Chondrocyte (in vitro differentiated cells): ENCODE measurements at places on chromosomes 7 and 10. TPM values are rescaled to one million over a fixed set of nuclear protein-coding genes. Genes with fewer than 3 reads are reported as not detected.
A peak's percentile ranks its signal among the peaks of the same experiment; 100 is the strongest.

Gene PDAP1
- 91.2 to 101 TPM (median 92.2 TPM) in 3 replicates for total RNA-seq

Gene CPN1
- not detected in 3 replicates for total RNA-seq

Gene AKR1C3
- total RNA-seq = 0.46 to 0.54 TPM (median 0.50 TPM) in 3 replicates

Gene NKX6-2
- not detected in 3 replicates for total RNA-seq

Gene CRYGN
- not detected in 3 replicates for total RNA-seq

Gene NKX1-2
- not detected in 3 replicates for total RNA-seq

Gene TMEM26
- 0.92 to 1.9 TPM (median 1.0 TPM) in 3 replicates for total RNA-seq

Gene UNCX
- not detected in 3 replicates for total RNA-seq

Gene C7orf57
- total RNA-seq = not detected in 3 replicates

Gene LRMDA
- 0.34 to 3.5 TPM (median 2.8 TPM) in 3 replicates for total RNA-seq

Gene UNC5B
- total RNA-seq = 36.4 to 61.1 TPM (median 57.9 TPM) in 3 replicates

Gene AKR1C4
- not detected in 3 replicates for total RNA-seq

Gene IGF2BP3
- 47.9 to 55.4 TPM (median 53.0 TPM) in 3 replicates for total RNA-seq

- DNase-seq = no peak
- H3K4me1 ChIP-seq = peaks cover 3% of the 10 kb centered on the region
- no peak overlapping the region for H3K27ac ChIP-seq
- no peak overlapping the region for H3K4me3 ChIP-seq
- H3K27me3 ChIP-seq = no peaks in the 10 kb centered on the region
Measured at GRCh38 chr10:4835494-4835918, 9.5 kb downstream of the AKR1E2 start.

- H3K4me3 ChIP-seq = no peak overlapping the region
- no peaks in the 10 kb centered on the region for H3K27me3 ChIP-seq
- H3K27ac ChIP-seq = no peak overlapping the region
- no peak for DNase-seq
- H3K4me1 ChIP-seq = peaks cover 80% of the 10 kb centered on the region
- H3K36me3 ChIP-seq = peaks cover 8% of the 10 kb centered on the region
Measured at GRCh38 chr7:32061346-32061745, 8.9 kb downstream of the PDE1C start.

DNA sequence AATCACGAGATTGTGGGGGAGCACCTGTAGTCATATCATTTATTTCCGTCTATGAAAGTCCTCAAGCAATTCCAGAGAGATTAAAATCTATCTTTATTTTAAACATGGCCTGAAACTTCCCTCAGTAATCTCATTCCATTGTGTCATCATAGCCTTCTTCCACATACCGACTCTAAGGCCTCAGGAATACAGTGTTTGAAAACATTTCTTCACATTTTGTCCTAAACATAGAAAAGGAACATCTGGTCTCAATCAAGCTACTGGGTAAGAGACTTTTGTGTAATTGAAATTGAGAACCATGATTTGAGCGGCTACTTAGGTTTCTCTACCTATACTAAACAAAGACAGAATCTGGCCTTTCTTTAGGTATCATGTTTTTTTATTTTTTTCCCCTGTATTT lies 78.0 kb upstream of the ELMO1 start:
- H3K36me3 ChIP-seq = no peaks in the 10 kb centered on the region
- no peak overlapping the region for H3K27ac ChIP-seq
- no peak for DNase-seq
- no peak overlapping the region for H3K4me3 ChIP-seq
- no peaks in the 10 kb centered on the region for H3K4me1 ChIP-seq

DNA sequence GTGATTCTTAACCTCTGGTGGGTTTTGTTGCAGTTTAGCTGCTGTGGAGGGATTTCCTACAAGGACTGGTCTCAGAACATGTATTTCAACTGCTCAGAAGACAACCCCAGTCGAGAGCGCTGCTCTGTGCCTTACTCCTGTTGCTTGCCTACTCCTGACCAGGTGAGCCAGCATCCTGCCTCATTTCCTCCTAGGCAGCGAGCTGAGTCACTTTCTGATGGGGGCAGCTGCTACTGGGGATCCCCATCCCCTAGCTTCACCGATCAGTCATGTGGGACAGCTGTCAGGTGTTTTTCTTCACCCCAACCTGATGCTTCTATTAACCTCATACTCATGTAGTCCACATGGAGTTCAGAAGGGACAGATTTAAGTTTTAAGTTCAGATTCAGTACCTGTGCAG lies 21.7 kb upstream of the SMO start:
- peaks cover 11% of the 10 kb centered on the region for H3K4me1 ChIP-seq
- H3K36me3 ChIP-seq = no peaks in the 10 kb centered on the region

- H3K4me1 ChIP-seq = peaks cover 28% of the 10 kb centered on the region
- no peak overlapping the region for H3K4me3 ChIP-seq
- peaks cover under 1% of the 10 kb centered on the region for H3K36me3 ChIP-seq
- H3K27ac ChIP-seq = no peak overlapping the region
- H3K27me3 ChIP-seq = peaks cover 6% of the 10 kb centered on the region
Measured at GRCh38 chr10:28939281-28940157, 262.2 kb downstream of the BAMBI start.

- peaks cover 22% of the 10 kb centered on the region for H3K4me1 ChIP-seq
- peaks cover 75% of the 10 kb centered on the region for H3K27me3 ChIP-seq
- H3K36me3 ChIP-seq = no peaks in the 10 kb centered on the region
- H3K4me3 ChIP-seq = no peak overlapping the region
Measured at GRCh38 chr10:117163954-117164548, 26.0 kb upstream of the VAX1 start.

DNA sequence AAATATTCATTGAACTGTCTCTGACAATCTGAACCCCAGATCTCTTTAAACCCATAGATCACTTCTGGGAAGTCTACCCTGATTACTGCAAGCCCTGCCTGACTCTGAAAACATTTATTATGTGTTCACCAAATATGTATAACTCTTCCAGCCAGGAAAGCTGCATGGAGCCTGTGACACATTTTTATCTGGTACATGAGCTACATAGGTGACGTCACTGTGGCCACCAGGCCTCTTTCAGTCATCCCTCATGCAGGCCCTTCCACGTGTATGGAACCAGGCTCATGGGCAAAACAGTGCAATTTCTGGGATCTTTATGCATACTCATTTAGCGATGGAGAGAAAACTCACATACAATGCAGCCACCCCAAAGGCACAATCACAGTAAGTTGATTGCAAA lies 133.9 kb upstream of the NUPR2 start:
- H3K4me1 ChIP-seq = no peaks in the 10 kb centered on the region
- no peak overlapping the region for H3K27ac ChIP-seq
- no peak for DNase-seq
- H3K27me3 ChIP-seq = no peaks in the 10 kb centered on the region
- H3K36me3 ChIP-seq = no peaks in the 10 kb centered on the region

DNA sequence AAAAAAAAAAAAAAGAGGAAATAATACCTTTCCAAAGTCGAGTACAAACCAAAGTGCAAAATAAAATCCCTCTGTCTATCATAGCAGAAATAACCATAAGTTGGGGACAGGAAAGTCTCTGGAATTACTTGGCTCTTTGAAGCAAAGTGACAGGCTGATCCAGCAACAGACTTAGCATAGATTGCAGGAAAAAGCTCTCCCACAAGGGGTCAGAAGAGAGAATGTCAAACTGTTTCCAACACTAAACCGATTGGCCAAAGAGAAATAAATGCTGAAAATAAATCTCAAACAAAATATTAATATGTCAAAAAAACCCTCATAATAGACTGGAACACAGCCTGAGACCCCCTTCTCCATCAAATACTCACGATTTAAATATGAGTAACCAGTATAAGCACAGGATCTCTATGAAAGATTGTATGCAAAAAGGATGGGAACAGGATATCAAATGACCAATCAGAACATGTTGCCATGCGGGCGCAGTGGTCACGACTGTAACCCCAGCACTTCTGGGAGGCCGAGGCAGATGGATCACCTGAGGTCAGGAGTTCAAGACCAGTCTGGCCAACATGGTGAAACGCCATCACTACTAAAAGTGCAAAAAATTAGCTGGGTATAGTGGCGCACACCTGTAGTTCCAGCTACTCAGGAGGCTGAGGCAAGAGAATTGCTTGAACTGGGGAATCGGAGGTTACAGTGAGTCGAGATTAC lies 1000.7 kb upstream of the LRRN3 start:
- peaks cover 2% of the 10 kb centered on the region for H3K36me3 ChIP-seq
- no peak overlapping the region for H3K4me3 ChIP-seq

DNA sequence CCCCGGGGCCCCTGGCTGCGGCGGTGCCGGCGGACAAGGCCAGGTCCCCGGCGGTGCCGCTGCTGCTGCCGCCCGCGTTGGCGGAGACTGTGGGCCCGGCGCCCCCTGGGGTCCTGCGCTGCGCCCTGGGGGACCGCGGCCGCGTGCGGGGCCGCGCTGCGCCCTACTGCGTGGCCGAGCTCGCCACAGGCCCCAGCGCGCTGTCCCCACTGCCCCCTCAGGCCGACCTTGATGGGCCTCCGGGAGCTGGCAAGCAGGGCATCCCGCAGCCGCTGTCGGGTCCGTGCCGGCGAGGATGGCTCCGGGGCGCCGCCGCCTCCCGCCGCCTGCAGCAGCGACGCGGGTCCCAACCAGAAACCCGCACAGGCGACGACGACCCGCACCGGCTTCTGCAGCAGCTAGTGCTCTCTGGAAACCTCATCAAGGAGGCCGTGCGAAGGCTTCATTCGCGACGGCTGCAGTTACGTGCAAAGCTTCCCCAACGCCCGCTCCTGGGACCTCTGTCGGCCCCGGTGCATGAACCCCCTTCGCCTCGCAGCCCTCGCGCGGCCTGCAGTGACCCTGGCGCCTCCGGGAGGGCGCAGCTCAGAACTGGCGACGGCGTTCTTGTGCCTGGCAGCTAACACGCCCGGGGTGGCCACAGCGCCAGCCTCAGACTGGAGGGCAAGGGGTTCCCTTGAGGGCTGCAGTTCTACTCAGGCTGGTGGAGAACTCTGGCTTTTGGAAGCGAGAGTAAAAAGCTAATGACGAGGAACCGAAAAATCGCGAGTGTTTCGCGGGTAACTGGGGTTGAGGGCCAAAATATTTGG lies 804 bp downstream of the FRAT1 start:
- DNase-seq = no peak
- H3K27ac ChIP-seq = no peak overlapping the region
- peak overlapping the region; percentile 66 for H3K4me3 ChIP-seq
- H3K36me3 ChIP-seq = no peaks in the 10 kb centered on the region

- H3K27me3 ChIP-seq = no peaks in the 10 kb centered on the region
- no peak for DNase-seq
- no peak overlapping the region for H3K4me3 ChIP-seq
- no peaks in the 10 kb centered on the region for H3K4me1 ChIP-seq
- H3K27ac ChIP-seq = no peak overlapping the region
Measured at GRCh38 chr7:4000934-4001333, 681.2 kb upstream of the FOXK1 start.

GRCh38 chr7:136030867-136031318 lies 53.7 kb upstream of the MTPN start:
- H3K36me3 ChIP-seq = no peaks in the 10 kb centered on the region
- no peak for DNase-seq
- no peak overlapping the region for H3K4me3 ChIP-seq

GRCh38 chr7:1733206-1733907 lies 63.3 kb downstream of the ELFN1 start:
- no peak overlapping the region for H3K27ac ChIP-seq
- H3K4me1 ChIP-seq = no peaks in the 10 kb centered on the region
- no peak overlapping the region for H3K4me3 ChIP-seq
- DNase-seq = no peak
- peaks cover 1% of the 10 kb centered on the region for H3K36me3 ChIP-seq

- no peak overlapping the region for H3K27ac ChIP-seq
- H3K27me3 ChIP-seq = peaks cover 45% of the 10 kb centered on the region
- no peak overlapping the region for H3K4me3 ChIP-seq
- H3K36me3 ChIP-seq = no peaks in the 10 kb centered on the region
- no peak for DNase-seq
Measured at GRCh38 chr10:6678211-6678803, 98.2 kb upstream of the PRKCQ start.

- H3K27ac ChIP-seq = no peak overlapping the region
- no peak overlapping the region for H3K4me3 ChIP-seq
- H3K27me3 ChIP-seq = no peaks in the 10 kb centered on the region
- H3K4me1 ChIP-seq = peaks cover 30% of the 10 kb centered on the region
- no peaks in the 10 kb centered on the region for H3K36me3 ChIP-seq
- no peak for DNase-seq
Measured at GRCh38 chr10:15196021-15196834, 27.7 kb upstream of the NMT2 start.

DNA sequence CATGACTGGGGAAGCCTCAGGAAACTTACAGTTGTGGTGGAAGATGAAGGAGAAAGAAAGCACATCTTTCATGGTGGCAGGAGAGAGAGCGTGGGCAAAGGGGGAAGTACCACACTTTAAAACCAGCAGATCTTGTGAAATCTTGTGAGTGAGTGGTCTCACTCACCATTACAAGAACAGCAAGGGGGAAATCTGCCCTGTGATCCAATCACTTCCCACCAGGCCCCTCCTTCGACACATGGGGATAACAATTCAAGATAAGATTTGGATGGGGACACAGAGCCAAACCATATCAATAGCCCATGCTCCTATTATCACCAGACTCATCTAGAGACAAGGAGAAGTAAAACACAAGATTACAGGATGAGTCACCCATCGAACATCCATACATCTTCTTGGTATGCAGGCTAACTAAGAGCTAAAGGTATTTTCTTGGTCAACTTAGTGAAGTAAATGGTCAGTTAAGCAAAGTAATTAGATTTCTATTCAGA lies 55.3 kb upstream of the YAE1 start:
- DNase-seq = no peak
- no peak overlapping the region for H3K4me3 ChIP-seq
- H3K4me1 ChIP-seq = no peaks in the 10 kb centered on the region

- peaks cover 34% of the 10 kb centered on the region for H3K4me1 ChIP-seq
- no peak overlapping the region for H3K4me3 ChIP-seq
- no peak overlapping the region for H3K27ac ChIP-seq
- peaks cover 16% of the 10 kb centered on the region for H3K36me3 ChIP-seq
- H3K27me3 ChIP-seq = no peaks in the 10 kb centered on the region
Measured at GRCh38 chr7:50649259-50649885, 84.2 kb upstream of the DDC start.

GRCh38 chr7:69630292-69630691 lies 32.0 kb downstream of the AUTS2 start:
- H3K27ac ChIP-seq = peak overlapping the region; percentile 68
- H3K27me3 ChIP-seq = no peaks in the 10 kb centered on the region
- H3K36me3 ChIP-seq = no peaks in the 10 kb centered on the region

DNA sequence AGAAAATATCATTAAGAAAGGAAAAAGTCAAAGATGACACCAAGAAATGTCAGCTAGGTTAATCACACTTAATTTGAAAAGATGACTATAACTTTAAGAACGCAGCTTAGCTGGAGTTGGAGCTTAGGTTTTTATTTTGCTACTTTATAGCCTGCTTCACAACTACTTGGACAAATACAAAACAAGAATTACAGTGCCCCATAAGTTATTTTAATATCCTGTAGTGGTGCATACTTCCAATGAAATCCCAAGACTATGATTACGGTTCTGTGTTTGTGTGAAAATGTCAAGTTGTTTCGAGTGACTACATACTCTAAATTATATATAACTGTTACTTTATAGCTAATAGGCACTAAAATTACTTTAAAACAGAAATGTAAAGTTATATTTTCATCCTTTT lies 244.6 kb upstream of the MGMT start:
- H3K27me3 ChIP-seq = peaks cover 4% of the 10 kb centered on the region
- no peak overlapping the region for H3K27ac ChIP-seq
- no peak overlapping the region for H3K4me3 ChIP-seq
- H3K36me3 ChIP-seq = no peaks in the 10 kb centered on the region
- DNase-seq = no peak

GRCh38 chr10:5504146-5505072 lies 5.0 kb upstream of the CALML5 start:
- H3K27me3 ChIP-seq = peaks cover 27% of the 10 kb centered on the region
- peak; percentile 54 for DNase-seq
- no peaks in the 10 kb centered on the region for H3K36me3 ChIP-seq
- no peaks in the 10 kb centered on the region for H3K4me1 ChIP-seq

- no peak overlapping the region for H3K27ac ChIP-seq
- H3K4me3 ChIP-seq = no peak overlapping the region
- H3K4me1 ChIP-seq = peaks cover 18% of the 10 kb centered on the region
- no peaks in the 10 kb centered on the region for H3K36me3 ChIP-seq
Measured at GRCh38 chr7:1062296-1063294, 18.2 kb downstream of the GPR146 start.
